ENCODE measurements at places on chromosomes 4 and X.

- DNase-seq, result no peak
These were observed 1414.0 kb upstream of the AGA start for GRCh38 chr4:178856139-178856800.

DNA sequence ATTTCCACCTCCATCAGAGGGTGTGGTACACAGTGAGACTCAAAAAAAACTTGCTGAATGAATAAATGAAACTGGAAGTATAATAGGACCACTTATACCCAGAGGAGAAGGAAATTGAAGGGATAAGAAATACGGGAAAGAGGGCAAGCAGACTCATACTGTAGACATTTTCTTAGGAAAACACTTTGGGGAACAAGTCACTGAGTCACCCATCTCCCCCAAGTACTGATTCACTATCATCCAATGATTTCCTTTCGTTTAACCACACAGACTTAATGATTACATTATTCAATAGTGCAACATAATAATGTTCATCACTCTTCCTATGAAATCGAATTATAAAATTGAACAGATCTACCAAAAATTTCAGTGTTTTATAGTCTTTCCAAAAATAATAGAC is 97.1 kb downstream of the LDB2 start:
- no peak for DNase-seq

GRCh38 chrX:125202591-125203248 is 117.0 kb upstream of the TEX13C start:
- no peak for DNase-seq

GRCh38 chr4:97828646-97829045 is 314.6 kb downstream of the STPG2 start:
- DNase-seq, result no peak

- no peak for DNase-seq
These were observed 188.0 kb upstream of the PGRMC2 start for GRCh38 chr4:128475597-128475996.

- DNase-seq, result no peak
These were observed 424.5 kb upstream of the PCDH7 start for GRCh38 chr4:30295652-30296051.

GRCh38 chr4:148893095-148893494 is 450.9 kb upstream of the NR3C2 start:
- DNase-seq, result no peak

GRCh38 chr4:75030649-75031235 is 97.8 kb downstream of the PARM1 start:
- DNase-seq, result no peak

DNA sequence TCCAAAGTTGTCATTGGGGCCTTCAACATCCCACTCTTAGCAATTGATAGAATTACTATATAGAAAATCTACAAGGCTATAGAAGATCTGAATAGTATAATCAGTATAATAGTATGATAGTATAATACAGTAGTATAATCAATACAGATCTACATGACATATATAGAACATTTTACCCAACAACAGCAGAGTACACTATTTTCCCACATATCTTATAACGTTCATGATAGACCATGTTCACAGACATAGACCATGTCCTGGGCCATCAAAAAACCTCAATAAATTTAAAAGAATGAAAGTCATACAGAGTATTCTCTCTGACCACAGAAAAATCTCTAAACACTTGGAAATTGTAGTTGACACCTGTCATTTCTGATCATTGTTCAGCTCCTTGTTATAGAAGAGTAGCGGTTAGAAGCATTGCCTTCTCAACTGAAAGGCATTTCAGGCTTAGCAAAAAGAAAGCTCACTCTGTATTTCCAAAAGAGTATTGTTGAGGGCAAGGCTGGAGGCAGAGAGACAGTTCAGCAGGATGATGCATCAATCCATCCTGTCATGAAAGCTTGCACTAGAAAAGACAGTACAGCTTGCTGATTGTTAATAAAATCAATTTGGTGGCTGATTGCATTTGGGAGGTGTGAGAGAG is 38.8 kb upstream of the ARMCX5 start:
- no peak for DNase-seq

DNA sequence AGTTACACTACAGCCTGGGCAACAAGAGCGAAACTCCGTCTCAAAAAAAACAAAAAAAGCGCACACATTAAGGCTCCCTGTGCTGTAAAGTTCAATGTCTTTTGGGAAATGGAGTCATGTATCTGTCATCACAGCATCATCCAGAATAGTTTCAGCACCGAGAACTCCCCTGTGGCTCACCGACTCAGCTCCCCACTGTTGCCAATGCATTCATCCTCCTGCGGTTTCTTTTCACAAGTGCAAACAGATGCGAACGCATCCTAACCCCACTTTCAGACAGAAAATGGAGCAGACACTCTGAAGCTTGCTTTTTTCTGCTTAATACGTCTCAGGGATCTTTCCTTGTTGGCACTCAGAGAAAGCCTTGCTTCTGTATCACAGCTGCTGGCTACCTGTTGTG is 13.8 kb upstream of the SH3TC1 start:
- peak; percentile 88 for DNase-seq

DNA sequence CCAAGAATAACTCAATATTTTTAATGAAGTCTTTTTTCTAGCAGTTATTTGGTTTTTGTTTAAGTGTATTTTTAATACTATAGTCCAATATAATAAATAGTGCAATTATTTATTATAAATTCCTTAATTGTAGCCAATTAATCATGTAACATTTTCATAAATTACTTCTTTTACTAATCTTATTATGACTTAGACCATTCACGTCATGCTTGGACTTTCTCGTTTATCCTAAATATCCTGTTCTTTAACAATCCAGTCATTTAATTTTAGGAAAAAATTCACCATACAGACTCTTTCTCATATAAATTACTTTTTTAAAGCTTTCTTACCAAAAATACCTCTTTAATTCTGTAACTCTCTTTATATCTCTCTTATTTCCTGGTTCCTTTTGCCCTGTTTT is 350.1 kb downstream of the AR start:
- no peak for DNase-seq

DNA sequence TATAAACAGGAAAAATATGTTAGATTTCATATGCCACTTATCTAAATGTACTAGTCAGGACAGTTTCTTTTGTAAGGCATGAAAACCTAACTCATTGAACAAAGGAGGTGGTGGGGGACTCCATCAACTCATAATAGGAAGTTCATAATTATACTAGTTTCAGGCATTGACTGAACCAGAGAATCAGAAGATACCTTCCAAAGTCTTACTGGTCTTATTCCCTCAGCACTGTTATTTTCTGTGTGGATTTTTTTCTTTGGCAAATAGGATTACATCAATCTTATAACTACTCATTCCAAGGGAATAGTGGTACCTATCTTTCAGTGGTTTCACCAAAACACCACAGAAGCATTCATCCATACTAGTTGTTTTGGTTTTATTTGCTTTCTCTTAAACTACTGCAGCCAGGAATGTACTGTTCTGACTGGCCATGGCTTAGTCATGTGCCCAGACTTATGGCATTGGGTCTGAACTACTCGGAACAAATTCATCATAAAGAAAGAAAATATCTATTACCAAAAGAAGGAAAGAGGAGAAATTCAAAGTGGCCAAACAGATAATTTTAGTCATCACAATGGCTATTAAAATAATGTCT is 273.9 kb downstream of the ARAP2 start:
- no peak for DNase-seq

GRCh38 chr4:83947830-83948193 is 411.9 kb downstream of the GPAT3 start:
- no peak for DNase-seq

DNA sequence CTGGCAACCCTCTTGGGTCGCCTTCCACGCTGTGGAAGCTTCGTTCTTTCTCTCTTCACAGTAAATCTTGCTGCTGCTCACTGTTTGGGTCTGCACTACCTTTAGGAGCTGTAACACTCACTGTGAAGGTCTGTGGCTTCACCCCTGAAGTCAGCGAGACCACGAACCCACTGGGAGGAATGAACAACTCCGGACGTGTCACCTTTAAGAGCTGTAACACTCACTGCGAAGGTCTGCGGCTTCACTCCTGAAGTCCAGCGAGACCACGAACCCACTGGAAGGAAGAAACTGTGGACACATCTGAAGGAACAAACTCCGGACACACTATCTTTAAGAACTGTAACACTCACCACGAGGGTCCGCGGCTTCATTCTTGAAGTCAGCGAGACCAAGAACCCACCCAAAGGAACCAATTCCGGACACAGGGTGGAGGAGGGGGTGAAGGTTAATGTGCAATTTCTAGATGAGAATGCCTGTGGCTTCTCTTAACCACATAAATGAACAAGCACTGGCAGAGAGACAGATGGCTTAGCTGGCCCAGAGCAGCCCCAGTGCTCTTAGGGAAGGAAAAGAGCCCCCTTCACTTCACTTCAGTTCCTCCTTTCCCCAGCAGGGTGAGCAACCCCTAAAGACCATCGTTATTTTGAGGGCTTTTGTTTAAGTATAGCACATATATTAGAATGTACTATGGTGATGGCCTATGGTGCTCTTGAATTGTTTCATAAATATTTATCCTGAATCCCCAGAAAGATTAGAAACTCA is 73.0 kb downstream of the LUZP4 start:
- no peak for DNase-seq

DNA sequence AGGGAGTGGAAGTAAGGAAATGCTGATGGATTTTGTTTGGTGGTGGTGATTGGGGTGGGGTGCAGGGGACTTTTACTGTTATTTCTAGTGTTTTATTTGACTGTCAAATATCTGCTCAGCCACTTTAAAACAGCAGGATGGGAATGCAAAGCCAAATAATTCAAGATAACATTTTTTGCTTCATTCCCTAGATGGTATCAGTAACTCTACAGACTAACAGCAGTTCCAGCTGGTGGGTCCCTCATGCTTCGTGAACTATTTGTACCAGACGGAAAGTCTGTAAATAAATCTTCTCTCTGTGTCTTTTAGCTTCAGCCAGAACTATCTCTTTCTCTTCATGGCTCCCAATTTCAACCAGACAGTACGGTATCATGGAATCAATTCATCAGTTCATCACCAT is 27.5 kb downstream of the GPR143 start:
- DNase-seq, result no peak

DNA sequence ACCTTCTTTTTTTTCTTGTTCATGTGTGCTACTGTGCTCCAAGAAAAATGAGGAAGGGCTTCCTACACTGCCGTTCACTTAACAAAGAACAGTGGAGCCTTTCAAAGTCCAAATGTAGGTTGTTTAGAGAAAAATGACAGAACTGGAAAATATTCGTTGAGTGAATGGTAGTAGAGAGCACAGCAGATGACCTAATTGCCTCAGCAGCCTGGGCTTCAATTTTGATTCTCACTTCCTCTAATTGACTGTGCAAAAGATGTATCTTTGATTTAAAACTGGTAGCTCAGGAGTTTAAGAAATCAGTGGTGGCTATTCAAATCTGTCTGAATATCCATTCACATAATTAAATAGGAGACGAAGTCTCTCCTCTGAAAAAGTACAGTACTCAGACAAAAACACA is 5.2 kb downstream of the NLGN4X start:
- no peak for DNase-seq

GRCh38 chr4:171676555-171677215 is 136.5 kb upstream of the GALNTL6 start:
- DNase-seq, result no peak

DNA sequence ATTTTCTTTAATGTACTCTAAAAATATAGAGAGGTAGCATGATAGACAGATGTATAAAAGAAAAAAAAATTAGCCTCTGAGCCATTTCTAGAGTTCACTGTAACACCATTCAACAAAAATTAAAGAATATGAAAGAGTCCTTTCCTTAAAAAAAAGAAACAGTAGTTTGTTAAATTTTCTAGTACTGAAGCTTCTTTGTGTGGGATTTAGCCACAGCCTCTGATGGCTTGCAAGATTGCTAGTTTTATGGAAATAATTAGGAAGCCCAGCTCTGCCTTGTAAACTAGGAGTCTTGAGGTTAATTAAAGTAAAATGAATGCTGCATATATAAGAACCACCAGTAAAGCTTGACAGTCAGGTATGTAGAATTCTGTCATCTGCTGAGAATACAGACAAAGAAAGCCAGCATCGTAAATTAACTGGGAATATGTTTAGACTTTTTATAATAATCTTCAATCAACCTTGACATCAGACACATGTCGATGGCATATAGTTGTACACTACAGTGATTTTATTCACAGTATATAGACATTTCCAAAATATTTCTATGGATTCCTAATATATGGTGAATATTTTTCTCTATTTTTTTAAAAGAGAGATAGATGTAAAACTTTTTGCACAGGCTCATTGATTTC is 44.8 kb upstream of the NEIL3 start:
- no peak for DNase-seq

- DNase-seq, result no peak
These were observed 329.0 kb downstream of the STIM2 start for GRCh38 chr4:27189683-27190082.

DNA sequence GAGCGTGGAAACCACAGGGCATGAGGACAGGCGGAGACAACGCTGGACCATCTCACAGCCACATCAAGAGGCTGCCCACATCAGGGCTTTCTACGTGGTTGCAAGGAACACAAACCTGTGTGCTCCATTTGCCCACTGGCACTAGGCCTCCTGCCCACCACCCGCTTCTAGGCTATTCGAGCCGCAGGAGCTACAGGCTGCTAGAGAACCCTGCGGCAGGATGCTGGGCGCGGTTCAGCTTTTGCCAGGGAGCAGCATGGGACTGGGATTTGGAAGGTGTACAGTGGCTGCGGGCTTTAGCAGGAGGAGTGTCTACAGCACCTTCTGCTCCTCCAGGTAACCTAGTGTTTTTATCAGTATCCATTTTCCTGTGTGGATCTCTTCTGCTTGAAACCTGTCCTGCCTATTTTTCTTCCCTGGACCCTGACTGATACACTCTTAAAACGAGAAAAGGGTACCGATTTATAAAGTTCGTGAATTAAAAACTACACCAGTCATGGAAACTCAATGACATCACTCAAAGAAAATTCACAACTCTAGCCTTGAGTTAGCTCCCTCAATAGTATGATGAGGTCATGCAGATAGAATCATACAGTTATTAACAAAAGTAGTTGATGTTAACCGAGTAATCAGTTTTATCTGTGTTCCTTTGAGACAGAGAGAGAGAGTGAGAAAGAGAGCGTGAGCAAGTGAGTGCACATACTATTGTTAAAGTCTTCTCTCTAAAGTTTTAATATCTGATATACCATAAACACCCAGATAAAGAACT is 12.8 kb downstream of the NOP14 start:
- DNase-seq, result no peak

DNA sequence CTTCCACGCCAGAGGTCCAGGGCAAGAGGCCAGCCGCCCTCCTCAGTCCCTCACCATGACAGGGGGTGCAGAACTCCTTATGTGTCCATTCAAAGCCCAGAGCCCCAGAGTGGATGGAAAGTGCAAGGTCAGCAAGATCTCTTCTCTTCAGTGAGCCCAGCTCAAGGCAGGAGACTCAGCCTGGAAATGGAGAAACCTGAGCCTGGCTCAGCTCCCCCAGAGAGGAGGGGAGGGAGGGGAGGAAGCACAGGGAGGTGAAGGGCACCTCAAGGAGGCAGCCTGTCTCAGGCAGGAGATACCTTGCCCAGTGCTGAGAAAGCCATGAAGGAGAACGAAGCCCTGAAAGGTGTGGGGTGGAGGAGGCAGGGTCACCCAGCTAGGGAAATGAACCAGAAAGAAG is 121.8 kb upstream of the PJA1 start:
- DNase-seq, result no peak

GRCh38 chrX:48702032-48702431 is 5.5 kb downstream of the SUV39H1 start:
- DNase-seq, result no peak
